ENCODE measurements at places on chromosomes 7 and 10.

DNA sequence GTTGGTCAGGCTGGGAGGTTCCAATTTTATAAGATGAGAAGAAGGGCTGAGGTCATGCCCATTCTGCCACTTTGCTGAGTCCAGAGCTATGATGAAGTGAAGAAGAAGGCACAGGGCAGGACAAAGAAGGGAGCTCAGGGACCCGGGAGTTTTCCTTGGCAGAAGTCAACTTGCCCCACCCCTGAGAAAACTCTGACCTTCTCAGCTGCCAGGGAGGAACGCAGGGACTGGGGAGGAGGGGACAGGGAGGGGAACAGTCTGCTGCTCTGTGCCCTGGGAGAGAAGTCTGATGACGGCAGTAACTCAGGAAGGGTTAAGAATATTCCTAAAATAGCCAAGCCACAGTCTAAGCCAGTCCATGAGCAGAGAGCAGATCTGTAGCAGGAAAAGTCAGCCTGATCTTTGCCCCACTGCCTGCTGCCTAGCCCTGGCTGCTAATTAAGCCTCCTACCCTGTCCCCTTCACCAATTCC, 11.7 kb downstream of the ADIRF start:
- no peak for DNase-seq

- no peak for DNase-seq
Observed at GRCh38 chr7:153370092-153370491, 610.5 kb downstream of the ACTR3B start.

- no peak for DNase-seq
Observed at GRCh38 chr10:35079763-35080162, 10.4 kb downstream of the CUL2 start.

DNA sequence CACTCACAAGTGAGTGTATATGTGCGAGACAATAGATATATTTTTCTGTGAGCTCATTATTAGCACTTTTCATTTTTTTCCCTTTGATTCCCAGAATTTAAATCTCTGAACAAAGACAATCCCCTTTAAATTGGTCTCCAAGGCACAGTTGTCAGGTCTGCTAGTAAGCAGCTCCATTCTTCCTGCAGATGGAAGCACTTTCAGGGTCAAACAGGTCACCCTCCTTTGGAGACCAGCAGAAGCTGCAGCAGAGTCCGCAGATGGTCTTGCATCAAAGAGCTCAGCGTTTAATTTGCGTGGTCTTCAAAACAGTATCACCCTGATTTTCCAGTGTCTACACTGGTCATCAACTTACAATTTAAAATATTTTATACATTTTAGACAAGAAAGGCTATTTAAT, 543.8 kb downstream of the ARL4A start:
- no peak for DNase-seq

- no peak for DNase-seq
Observed at GRCh38 chr7:139654276-139655181, 123.3 kb downstream of the HIPK2 start.
